ENCODE measurements at places on chromosomes 13 and 19. TPM values are rescaled to one million over a fixed set of nuclear protein-coding genes. Genes with fewer than 3 reads are reported as not detected.
A peak's percentile ranks its signal among the peaks of the same experiment; 100 is the strongest.

- H3K4me1 ChIP-seq: peaks cover 5% of the 10 kb centered on the region
- no peak overlapping the region for H3K4me3 ChIP-seq
- H3K27ac ChIP-seq: no peak overlapping the region
- H3K36me3 ChIP-seq: no peaks in the 10 kb centered on the region
- H3K27me3 ChIP-seq: no peaks in the 10 kb centered on the region
- no peak for DNase-seq
Observed at GRCh38 chr13:42981853-42982252, 10.2 kb downstream of the EPSTI1 start.

The ZNF442 gene
- total RNA-seq: 5.1 TPM

The ATP8B3 gene
- total RNA-seq: 0.64 TPM

The DCT gene
- not detected for total RNA-seq

The ZNF626 gene
- total RNA-seq: 11.1 TPM

The CYP4F8 gene
- total RNA-seq: 2.1 TPM

DNA sequence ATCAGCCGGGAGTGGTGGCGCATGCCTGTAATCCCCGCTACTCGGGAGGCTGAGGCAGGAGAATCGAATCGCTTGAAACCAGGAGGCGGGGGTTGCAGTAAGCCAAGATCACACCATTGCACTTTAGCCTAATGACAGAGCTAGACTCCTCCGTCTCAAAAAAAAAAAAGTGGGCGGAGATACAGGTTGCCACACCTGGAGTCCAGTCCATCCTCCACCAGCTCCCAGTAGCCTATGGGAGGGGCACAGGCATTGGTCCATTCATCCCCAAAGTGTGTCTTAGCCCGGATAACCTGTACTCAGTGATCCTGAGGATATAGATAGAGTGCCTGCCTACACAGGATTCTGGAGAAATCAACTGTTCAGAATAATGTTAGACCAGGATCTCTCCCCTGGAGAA, 3.4 kb upstream of the DOT1L start:
- H3K27ac ChIP-seq: no peak overlapping the region
- DNase-seq: no peak
- H3K27me3 ChIP-seq: no peaks in the 10 kb centered on the region
- H3K4me1 ChIP-seq: peaks cover 9% of the 10 kb centered on the region
- H3K36me3 ChIP-seq: no peaks in the 10 kb centered on the region

DNA sequence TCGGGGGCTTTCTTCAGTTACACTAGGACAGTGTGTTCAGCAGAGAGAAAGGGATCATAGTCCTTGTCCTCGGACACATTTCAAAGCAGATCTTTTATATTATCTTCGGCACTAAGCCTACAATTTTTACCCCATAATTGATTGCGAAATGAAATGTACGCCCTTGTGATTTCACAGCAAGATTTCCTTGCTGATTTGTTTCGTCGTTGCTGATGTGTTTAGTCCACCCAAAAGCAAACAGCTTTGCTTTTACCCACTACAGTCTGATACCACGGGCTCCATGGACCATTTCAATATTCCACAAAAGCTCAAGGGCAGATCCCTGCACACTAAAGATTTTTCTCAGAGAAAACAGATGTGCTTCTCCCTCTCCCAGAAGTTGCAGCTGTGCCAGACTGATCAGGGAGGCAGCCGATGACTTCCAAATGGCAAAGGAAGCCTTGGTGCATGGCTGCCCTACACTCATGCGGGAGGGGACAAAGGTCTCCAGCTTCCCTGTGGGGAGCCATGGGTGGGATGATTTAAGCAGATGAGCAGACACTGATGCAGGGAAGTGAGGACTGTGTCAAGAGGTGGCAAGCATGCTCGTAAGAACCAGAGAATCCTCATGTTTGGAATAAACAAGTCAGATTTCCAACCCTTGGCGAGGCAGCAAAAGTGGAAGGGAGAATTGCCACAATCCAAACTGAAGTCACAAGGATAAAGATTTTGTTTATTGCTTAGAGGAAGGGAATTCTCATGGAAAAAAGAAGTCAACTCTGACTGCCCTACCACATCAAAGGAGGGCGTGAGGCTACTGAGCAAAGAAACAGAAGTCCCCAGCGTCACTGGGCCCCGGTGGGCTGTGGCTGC, 81.1 kb downstream of the STK24 start:
- peaks cover 5% of the 10 kb centered on the region for H3K36me3 ChIP-seq
- peaks cover 42% of the 10 kb centered on the region for H3K4me1 ChIP-seq
- no peak for DNase-seq
- H3K4me3 ChIP-seq: no peak overlapping the region

The CLC gene
- not detected for total RNA-seq

DNA sequence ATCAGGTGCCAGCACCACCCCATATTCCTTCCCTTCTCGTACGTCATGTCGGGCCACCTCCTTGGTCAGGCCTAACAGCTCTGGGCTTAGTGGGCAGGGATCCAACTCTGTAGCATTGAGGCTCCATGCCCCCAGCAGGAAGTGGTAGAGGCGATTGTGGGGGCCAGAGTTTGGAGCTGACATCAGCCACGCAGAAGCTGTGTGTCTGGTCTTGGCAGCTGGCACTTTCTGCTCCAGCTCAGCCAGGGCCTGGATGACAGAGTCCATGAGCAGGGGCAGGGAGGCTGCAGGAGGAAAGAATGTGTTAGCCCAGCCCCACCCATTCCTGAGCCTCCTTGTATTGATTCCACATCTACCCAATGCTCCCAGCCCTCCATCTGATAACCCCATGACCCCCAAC, 3.0 kb downstream of the PGLYRP2 start:
- no peak for DNase-seq
- no peaks in the 10 kb centered on the region for H3K36me3 ChIP-seq
- H3K27ac ChIP-seq: no peak overlapping the region
- H3K27me3 ChIP-seq: no peaks in the 10 kb centered on the region

DNA sequence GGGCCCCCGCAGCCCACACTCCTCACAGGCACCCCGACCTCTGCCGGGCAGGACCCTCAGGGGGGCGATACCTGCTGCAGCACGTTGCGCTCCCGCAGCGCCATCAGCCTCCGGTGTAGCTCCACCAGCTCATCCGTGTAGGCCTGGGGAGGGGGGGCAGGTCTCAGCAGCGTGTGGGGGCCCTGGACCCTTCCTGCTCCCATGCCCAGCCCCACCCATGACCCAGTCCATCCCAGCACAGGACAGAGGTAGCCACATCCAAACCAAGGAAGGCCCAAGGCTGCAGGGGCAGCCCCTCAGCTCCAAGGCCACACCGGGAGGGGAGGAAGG, 66.5 kb downstream of the MLLT1 start:
- DNase-seq: peak; percentile 61
- peaks cover 28% of the 10 kb centered on the region for H3K36me3 ChIP-seq
- H3K27me3 ChIP-seq: no peaks in the 10 kb centered on the region

The LRRC25 gene
- 22.7 TPM for total RNA-seq

The AMER2 gene
- total RNA-seq: not detected

The ZNF486 gene
- total RNA-seq: 4.3 TPM

GRCh38 chr19:7670150-7670783, 1.4 kb downstream of the RETN start:
- no peak overlapping the region for H3K4me3 ChIP-seq
- no peaks in the 10 kb centered on the region for H3K4me1 ChIP-seq
- DNase-seq: peak; percentile 84
- peaks cover 22% of the 10 kb centered on the region for H3K27me3 ChIP-seq
- no peaks in the 10 kb centered on the region for H3K36me3 ChIP-seq
- H3K27ac ChIP-seq: no peak overlapping the region

The SLC8A2 gene
- total RNA-seq: 0.23 TPM

- no peak overlapping the region for H3K4me3 ChIP-seq
- no peaks in the 10 kb centered on the region for H3K27me3 ChIP-seq
- H3K4me1 ChIP-seq: peaks cover 15% of the 10 kb centered on the region
- no peaks in the 10 kb centered on the region for H3K36me3 ChIP-seq
- peak; percentile 85 for DNase-seq
Observed at GRCh38 chr19:18697680-18698079, 14.2 kb downstream of the CRTC1 start.

DNA sequence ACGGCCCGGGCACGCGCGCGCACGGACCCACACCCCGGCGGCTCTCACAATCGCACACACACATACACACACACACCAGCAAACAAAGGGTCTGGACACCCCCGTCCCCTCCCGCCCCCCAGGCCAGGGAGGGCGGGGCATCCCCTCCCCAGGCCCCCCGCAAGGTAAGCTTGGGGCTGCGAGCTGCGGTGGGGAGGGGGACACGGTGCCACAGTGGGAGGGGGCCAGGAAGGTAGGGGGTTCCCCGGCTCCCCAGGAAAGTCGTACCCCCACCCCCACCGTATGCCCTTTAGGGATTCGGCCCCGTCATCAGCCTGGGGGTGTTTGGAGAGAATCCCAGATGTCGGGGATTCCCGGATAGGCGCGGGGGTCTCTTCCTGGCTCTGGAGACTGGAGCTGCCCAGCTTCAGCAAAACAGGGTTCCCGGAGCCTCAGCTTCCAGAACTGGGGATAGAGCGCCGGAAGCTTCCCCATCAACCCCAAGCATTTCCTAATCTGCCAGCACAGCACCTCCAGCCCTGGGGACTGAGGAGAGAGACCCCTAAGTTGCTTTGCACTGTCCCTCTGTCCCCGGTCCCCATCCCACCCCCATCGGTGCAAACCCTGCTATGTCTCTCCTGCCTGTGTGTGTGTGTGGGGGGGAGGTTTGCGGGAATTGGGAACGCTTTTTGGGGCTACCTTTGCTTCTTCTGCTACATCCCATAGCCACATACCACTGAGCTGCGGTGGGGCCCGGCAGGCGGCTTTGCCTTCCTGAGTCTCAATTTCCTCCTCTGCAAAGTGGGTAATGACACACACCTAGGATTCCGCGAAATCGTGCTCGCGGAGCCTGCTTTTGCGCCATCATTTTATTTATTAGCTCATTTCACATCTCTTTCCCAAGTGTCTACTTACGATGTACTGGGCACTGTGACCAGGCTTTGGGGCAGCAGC, 1.8 kb upstream of the CDC37 start:
- H3K4me1 ChIP-seq: peaks cover 47% of the 10 kb centered on the region
- DNase-seq: no peak
- peaks cover 7% of the 10 kb centered on the region for H3K27me3 ChIP-seq
- peak overlapping the region; percentile 89 for H3K4me3 ChIP-seq
- H3K36me3 ChIP-seq: no peaks in the 10 kb centered on the region

- peaks cover 7% of the 10 kb centered on the region for H3K4me1 ChIP-seq
- peak overlapping the region; percentile 82 for H3K4me3 ChIP-seq
- H3K36me3 ChIP-seq: no peaks in the 10 kb centered on the region
- H3K27me3 ChIP-seq: peaks cover 5% of the 10 kb centered on the region
- peak overlapping the region; percentile 95 for H3K27ac ChIP-seq
Observed at GRCh38 chr19:7637374-7638256, 705 bp downstream of the STXBP2 start.

DNA sequence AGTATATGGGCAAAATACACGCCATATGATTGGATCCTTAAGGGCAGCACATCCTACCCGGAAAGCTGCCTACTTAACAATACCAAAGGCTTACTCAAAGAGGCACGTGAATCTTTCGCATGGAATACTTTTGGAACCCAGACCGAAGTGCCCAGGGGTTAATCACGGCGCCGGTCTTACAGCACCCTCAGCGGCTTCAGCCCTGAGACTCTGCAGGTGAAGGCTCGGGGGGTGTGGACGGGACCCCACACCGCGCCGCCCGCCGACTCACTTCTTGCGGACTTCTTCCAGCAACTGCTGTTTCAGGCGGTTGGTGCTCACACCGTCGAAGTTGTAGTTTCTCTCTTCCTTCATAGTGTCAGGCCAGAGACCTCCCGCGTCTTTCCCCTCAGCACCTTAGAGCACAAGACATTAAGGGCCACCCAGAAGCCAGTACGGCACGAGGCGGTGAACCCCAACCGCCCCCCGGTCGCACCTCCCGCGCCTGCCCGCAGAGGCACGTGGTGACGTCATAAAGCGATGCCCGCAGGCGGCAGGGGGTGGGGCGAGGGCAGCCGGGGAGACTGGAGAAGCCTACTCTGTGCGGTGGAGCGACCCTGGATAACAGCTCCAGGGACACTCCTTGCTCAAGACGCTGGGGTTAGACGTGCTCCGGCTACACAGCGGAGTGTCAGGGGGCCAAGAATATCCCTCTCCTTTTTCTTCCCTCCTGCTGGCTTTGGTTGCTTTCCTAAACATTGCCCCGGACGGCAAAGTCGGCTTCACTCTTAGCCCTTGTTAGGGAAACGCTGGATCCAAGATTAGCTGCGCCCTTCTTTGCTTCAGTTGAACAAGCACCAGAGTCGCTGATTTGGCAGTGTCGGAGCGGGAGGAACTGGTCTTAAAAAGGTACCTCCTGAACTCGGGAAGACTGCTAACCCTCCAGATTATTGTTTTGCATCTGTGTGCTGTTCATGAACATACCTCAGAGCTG, at the start of gene CCDC169:
CCDC169 (minus strand) TSS at position 449 of the 973 bp plus-strand sequence; CDS start at position 354, 95 bp downstream.
- H3K36me3 ChIP-seq: no peaks in the 10 kb centered on the region
- no peaks in the 10 kb centered on the region for H3K27me3 ChIP-seq
- H3K4me3 ChIP-seq: peak within 1 kb of the TSS; percentile 60
- H3K27ac ChIP-seq: no peak within 1 kb of the TSS
- no peaks in the 10 kb centered on the region for H3K4me1 ChIP-seq

GRCh38 chr13:92886535-92887077, 340.0 kb upstream of the GPC6 start:
- no peak for DNase-seq
- no peak overlapping the region for H3K4me3 ChIP-seq
- no peaks in the 10 kb centered on the region for H3K36me3 ChIP-seq
- no peaks in the 10 kb centered on the region for H3K27me3 ChIP-seq

The PSG6 gene
- not detected for total RNA-seq

DNA sequence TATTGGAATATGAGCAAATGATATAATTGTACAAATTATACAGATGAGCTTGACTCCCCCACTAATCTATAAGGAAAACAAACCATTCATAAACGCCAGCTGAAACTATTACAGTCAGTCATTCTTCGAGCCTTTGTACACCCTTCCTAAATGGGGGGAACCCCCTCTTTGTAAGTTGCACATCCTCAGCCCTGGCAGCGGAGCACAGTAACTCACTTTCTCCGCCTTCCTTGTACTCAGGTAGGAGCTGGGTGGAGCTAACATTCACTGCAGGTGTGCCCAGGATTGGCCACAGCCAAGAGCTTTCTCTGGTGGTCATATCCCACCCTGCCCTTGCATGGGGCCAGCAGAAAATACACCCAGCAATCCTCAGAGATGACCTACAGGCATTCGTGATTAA, 28.6 kb downstream of the PIN1 start:
- no peak overlapping the region for H3K4me3 ChIP-seq
- H3K4me1 ChIP-seq: no peaks in the 10 kb centered on the region
- no peaks in the 10 kb centered on the region for H3K27me3 ChIP-seq
- no peak overlapping the region for H3K27ac ChIP-seq
- no peaks in the 10 kb centered on the region for H3K36me3 ChIP-seq

- peaks cover 75% of the 10 kb centered on the region for H3K36me3 ChIP-seq
- H3K4me1 ChIP-seq: no peaks in the 10 kb centered on the region
- no peaks in the 10 kb centered on the region for H3K27me3 ChIP-seq
- no peak overlapping the region for H3K27ac ChIP-seq
- no peak overlapping the region for H3K4me3 ChIP-seq
Observed at GRCh38 chr19:6687114-6687513, 17.2 kb upstream of the TNFSF14 start.

The USHBP1 gene
- total RNA-seq: 14.0 TPM
